ENCODE measurements at places on chromosomes 16 and 17.

DNA sequence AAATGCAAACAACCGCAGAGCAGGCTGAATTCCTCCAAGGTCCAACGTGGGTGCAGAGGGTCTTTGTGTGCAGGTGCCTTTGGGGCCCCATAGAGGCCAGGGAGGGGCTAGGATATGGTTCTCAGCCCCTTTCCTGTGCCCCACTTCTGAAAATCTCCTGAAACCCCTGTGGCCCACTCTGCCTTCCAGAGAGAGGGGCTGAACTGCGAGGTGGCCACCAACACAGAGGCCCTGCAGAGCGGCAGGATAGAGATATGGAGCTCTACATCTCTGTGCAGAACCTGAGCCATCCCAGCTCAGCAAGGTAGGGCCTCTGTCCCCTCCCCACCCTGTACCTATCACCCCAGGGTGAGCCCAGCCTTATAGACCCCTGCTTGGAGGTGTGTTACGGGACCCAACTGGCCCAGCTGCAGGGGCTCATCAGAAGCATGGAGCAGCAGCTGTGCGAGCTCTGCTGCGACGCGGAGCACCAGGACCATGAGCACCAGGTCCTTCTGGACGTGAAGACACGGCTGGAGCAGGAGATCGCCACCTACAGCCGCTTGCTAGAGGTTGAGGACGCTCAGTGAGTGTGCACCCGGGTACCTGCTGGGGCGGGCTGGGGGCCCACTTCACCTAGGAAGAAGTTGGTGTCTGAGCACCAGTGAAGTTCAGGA is 5.5 kb downstream of the USP6 start:
- DNase-seq = no peak

DNA sequence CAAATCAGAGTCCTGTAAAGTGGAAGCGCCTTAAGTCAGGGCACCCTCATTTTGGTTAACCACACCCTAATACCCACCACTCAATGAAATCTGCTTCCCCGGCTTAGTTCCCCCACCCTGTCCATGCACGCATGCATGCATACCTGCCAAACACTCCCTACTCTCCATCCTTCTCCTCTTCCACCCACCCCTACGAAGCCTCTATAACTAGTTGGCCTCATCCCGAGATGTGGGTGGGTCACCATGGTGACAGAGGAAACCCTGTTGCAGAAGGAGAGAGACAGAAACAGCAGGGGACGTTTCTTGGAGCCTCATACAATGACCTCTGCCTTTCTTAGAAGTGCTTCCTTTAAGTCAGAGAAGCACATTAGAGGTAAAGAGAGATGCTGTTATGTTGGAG is 46.8 kb upstream of the DNAH9 start:
- DNase-seq = no peak

DNA sequence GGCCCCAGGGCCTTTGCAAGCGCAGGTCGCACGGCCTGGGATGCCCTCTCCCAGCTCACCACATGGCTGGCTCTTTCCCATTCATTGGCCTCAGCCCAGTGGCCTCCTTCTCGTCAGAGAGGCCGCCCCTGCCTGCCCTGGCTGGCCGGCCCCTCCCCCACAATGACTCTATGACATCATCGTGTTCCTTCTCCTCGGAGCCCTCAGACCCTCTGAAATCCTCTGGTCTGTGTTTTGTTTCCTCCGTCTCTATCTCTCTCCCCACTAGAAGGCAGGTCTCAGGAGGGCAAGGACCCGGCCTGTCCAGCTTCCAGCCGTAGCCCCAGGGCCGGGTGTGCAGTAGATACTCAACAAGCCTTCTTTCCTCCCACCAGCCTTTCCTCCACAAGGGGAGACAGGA is 164.8 kb upstream of the FOXF1 start:
- no peak for DNase-seq

- no peak for DNase-seq
These were observed 60.2 kb downstream of the EMP2 start for GRCh38 chr16:10519929-10520868.

DNA sequence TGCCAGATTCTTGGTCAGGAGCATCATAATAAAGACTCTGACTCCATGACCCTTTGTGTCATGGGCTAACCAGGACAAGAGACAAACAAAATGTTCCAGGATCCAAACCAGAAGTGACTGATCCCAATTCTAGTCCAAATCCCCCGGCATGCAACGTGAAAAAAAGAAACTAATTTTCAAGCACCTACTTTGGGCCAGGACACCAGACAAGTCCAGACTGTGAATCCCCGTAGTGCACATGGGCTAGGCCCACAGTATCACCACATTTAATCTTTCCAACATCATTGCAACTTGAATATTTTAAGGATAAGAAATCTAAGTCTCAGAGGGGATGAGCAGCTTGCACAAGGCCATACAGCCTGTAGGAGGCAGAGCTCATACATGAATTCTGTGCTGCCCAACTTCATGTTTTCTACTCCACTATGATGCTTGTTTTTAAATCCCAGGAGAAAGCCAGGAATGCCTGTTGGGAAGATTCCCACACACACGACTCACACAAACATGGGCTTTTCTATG is 365.7 kb downstream of the NPIPA8 start:
- no peak for DNase-seq
